Stimulated activated CD8-positive, alpha-beta memory T cell treated with anti-CD3 and anti-CD28 coated beads, Interleukin-15, amount 100 ng/mL, for 1 hour (primary cell): ENCODE measurements at places on chromosomes 3 and 15.

- no peak for DNase-seq
These were observed 69.0 kb downstream of the MINAR1 start for GRCh38 chr15:79501086-79501485.

GRCh38 chr3:54549607-54550220 lies 378.1 kb downstream of the LRTM1 start:
- no peak for DNase-seq

DNA sequence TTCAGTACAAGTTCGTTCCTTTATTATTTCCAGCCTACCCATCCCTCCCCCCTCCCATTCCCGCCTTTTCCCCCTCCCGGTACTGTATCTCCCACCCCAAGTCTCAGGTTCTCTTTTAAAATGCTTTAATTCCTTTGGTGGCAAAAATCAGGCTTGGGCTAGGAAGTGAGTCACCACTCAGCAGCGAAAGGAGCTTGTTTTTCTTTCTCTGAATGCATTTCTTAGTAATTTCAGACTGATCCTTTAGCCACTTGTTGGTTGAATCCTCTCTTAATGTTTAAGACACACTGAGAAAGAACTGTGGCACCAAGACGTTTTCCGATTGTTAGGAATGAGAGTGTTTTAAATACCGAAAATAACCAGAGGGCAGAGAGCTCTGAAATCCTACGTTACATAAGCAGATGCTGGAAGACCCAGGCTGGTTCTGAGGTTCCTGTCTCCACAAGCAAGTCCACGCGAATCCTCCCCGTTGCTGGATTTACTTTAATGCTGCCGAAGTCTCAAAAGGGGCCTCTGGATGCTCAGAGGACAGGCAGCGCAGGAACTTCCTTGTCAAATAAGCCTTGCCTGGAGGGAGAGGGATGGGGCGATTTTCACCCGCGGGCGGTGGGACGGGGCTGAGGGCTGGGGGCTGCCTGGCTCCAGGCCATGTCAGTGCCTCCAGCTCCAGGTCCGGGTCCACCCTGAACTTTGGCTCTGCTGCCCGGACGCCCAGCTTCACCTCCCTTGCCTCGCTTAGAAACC lies 854 bp upstream of the COL8A1 start:
- DNase-seq = no peak

- no peak for DNase-seq
These were observed 426.2 kb upstream of the PPP2R3A start for GRCh38 chr3:135539351-135539750.

DNA sequence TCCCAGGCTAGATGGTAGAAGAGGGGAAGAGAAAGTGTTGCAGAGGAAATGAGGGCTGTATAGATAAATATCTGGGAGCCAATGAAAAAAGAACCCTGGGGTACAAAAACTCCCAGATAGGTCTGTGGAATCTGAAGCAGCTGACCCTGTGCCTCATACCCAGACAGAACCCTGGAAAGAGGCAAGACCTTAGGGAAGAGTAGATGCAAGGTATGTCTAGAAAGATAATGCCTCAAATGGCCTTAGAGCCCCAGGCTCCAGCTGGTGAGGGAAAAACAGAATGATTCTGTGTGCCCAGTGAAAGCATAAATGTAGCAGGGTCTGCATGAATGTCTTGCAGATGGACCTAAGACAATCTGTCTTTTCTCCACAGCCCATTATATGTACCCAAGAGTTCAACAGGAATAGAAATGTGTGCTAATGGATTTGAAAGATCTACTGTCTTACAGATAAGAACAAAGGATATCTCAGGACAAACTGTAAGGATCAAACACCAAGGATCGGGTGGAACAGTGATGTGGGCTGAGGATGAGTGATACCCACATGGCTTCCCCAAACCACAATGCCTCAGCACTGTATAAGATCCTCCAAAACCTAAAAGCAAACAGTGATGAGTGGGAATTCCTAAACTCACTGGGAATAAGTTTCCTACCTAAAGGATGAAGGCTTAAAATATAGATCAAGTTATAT lies 58.8 kb downstream of the NCEH1 start:
- no peak for DNase-seq

DNA sequence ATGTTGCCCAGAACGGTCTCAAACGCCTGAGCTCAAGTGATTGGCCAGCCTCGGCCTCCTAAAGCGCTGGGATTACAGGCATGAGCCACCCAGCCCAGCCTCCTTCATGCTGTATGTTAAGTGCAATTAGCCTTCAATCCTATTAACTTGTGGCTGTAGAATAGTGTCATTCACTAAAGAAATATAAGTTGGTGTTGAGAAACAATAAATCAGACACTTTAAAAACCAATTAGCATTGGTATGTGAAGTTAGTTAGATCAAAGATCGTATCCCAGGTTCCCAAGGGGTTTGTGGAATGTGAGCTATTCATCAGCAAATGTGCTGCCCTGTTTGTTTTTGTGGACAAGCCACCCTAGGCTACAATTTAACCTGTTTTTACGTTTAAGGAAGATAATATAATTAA lies 11.0 kb upstream of the PIK3CB start:
- DNase-seq = no peak

DNA sequence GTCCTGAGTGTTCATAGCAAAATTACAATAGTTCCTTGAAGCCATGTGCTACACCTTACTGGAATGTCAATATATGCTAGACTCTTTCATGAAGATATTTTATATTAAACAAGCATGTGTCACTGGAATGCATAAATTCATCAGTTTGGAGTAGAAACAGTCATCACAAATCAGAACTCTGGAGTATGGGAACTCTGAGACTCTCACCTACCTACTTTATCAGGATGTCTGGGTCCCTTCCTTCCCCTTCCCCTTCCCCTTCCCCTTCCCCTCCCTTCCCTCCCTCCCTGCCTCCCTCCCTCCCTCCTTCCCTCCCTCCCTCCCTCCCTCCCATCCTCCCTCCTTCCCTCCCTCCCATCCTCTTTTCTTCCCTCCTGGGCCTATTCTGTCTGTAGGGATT lies 144.7 kb upstream of the PEX5L start:
- DNase-seq = no peak

- DNase-seq = no peak
These were observed 52.1 kb downstream of the TMEM212 start for GRCh38 chr3:171895291-171895690.

GRCh38 chr3:34483311-34483887 lies 685.0 kb downstream of the PDCD6IP start:
- DNase-seq = no peak

DNA sequence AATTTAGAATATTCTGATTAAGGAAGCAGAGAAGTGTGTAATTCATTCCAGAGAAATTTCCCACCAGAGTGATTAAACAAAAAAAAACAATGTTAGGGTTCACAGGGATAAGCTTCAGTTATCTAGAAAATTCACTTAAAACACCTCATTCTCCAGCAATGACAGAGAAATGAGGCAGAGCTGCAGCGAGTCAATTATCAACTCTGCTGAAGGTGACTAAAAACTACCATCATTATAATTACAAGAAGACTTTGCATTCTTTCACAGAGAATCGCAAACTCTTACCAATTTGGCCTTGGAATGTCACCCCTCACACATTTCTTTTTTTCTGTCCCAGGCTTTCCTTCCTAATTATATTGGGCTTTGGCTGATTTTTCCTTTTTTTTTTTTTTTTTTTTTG lies 117.1 kb downstream of the RAB11A start:
- no peak for DNase-seq

DNA sequence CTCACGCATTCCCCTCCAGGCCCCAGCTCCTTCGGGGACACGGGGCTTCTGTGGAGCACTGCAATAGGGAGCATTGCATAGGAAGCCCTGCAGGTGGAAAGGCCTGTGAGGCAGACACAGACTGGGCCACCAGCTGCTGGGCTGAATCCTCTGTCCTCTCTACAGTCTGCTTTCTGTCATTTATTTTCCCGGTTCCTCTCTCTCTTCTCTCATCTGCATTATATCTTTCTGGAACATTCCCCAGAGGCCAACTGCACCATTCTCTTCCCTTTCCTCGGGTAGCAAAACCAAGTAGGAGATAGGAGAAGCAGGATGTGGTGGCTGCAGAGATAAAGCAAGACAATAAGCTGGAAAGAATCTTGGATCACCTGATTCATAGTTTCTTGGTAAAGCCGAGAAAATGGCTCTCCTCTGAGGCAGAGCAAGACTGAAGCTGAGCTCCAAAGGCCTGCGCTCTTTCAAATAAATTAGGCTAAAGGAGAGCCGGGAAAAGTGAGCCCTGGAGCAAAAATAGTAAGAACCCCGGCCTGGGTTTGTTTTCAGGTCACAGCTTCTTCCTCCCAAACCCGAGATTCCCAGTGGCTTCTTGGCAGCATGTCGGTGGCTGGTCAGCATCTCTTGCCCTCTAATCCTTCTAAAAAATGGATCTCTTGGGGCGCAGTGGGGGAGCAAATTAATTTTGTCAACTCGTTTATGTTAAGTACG lies 5.3 kb downstream of the TM4SF4 start:
- DNase-seq = no peak

DNA sequence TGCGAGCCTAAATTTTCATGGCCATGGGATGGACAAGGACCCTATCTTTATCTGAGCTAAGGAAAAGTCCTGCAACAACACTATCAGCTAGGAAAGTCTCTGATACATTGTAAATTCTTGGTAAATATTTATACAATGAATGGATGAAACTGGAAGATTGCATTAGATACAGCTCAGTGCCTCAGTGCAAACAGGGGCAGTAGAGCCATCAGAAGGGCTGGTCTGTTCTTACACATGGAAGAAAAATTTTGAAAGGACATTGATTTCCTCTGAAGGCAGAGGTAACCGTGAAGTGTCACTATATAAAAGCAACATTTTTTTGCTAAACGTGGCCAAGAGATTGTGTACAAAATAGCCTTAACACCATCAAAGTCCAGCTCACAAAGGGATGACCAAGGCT lies 153.2 kb upstream of the GADL1 start:
- no peak for DNase-seq

- no peak for DNase-seq
These were observed 80.4 kb downstream of the IQSEC1 start for GRCh38 chr3:12992629-12993516.

GRCh38 chr15:74250266-74250665 lies 14.1 kb downstream of the CCDC33 start:
- no peak for DNase-seq

DNA sequence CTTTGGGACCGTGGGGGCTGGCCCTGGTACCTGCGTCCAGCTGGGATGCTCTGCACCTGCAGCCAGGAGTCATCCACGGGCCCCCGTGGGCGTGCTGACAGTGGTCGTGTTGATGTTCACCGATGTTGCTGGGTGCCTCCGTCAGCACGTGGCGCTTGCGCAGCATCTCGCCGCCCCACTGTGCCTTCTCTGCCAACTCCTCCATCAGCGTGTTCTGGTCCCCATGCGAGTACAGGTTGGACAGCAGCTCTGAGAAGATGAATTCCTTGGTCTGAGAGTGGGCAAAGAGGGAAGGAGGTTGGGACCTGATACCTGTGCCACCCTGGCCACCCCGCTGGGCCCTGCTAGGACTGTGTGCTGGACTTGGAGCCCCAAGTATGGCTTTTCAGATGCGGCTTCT lies 61.4 kb downstream of the ADAMTS7 start:
- no peak for DNase-seq

GRCh38 chr3:59733041-59733809 lies 683.4 kb upstream of the CFAP20DC start:
- DNase-seq = no peak

DNA sequence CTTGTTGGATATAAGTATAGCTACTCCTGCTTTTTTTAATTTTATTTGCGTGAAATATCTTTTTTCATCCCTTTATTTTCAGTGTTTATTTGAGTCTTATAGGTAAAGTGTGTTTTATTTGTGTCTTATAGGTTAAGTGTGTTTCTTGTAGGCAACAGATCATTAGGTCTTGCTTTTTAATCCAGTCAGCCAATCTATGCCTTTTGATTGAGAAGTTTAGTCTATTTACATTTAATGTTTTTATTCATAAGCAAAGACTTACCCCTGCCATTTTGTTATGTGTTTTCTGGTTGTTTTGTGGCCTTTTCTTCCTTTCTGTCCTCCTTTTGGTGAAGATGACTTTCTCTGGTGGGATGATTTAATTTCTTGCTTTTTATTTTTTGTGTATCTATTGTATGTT lies 232.0 kb downstream of the RAP2B start:
- no peak for DNase-seq

DNA sequence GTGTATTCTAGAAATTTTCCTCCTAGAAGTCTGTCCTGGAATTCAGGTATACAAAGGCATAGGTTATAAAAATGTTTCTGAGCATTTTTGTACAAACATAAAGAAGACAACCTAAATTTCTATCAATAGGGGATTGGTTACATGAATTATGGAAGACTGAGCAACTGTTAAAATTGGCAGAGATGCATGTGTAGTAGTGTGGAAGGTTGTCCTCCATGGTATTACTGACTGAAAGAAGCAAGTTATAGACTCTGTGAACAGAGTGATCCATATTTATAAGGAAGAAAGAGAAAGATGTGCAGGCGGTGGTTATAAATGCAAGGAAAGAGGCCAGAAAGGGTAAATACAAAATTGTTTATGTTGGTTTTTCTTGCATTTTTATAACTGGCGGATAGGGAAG lies 38.3 kb upstream of the CMTM7 start:
- no peak for DNase-seq
